ENCODE measurements at places on chromosomes 7 and 10.
A peak's percentile ranks its signal among the peaks of the same experiment; 100 is the strongest.

DNA sequence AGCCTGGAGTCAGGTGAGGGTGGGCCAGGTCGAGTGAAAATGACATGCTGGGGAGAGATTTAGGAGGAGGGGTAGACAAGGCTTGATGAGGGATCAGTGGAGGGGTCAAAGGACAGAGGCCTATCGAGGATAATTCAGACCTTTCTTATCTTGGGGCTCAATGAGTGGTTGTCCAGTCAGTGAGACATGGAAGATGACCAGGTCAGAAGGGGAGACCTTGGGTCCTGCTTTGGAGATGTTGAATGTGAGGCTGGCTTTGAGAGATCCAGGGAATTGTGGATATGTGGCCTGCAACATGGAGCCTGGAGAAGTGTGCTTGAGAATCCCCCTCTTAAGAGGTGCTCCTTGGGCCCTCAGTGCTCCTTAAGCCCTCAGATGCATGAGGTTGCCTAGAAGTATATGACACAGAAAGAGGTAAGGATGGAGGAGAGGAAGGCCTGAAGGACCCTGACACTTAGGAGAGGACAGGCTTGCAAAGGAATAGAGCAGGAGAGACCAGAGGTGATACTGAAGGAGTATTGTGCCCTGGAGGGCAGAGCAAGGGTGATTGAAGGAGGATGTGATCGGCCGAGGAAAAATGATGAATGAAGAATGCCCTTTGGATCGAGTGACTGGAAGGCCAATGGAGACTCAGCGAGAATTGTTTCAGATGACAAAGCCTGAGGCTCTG is 129.8 kb upstream of the GPR26 start:
- DNase-seq = no peak

DNA sequence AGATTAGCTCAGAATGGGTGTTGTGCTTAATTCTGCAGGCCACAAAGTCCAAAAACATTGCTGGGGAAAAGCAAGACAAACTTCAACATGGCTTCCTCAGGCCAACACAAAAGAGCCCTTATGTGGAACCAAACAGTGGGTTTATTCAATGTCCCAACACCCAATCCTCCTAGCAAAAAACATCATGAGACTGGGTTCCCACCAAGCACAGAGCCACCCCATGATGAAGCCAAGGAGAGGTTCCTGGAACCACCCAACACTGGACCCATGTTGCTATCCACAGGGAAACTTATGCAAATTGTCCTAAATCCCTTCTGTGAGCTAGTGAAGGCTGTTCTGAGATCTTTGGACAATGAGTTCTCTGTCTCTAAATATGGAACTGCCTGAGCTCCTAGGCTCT is 24.0 kb downstream of the SLC25A13 start:
- no peak for DNase-seq

GRCh38 chr10:115674496-115674895 is 581.3 kb downstream of the ATRNL1 start:
- peak; percentile 29 for DNase-seq

DNA sequence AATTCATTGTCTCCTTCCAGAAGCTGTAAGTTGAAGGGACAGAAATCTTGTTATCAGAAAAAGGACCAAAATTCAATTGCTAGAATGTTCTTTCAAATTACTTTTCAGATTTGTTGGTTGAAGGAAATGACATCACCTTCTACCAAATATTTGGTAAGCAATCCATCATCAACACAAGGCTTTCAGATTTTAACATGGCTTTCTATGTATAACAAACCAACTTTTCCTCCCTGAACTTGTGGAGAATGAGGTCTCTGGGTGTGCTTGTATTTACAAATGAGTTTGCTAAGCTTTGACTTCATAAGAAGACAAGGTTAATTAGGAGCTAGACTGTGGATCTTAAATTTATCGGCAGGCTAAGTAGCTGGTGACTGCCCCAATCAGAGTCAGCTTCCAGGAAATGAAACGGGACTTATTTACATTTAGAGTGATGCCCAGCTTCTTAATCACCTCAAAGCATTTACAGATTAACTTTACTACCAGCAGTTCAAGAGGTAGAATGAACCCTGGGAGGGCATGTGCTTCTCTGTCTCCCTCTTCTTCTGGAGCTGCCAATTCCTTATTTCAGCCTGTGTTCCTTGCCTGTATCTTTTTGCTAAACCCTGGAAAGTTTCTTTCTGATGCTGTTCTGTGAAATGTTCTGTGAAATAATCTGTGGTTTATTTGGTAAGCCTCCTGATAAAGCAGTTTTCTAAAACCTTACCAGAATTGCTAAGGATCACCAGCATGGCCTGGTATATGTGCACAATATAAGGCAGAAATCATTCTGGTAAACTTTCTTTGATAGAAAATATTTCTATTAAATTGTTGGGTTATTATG is 248.8 kb upstream of the FZD8 start:
- no peak for DNase-seq

DNA sequence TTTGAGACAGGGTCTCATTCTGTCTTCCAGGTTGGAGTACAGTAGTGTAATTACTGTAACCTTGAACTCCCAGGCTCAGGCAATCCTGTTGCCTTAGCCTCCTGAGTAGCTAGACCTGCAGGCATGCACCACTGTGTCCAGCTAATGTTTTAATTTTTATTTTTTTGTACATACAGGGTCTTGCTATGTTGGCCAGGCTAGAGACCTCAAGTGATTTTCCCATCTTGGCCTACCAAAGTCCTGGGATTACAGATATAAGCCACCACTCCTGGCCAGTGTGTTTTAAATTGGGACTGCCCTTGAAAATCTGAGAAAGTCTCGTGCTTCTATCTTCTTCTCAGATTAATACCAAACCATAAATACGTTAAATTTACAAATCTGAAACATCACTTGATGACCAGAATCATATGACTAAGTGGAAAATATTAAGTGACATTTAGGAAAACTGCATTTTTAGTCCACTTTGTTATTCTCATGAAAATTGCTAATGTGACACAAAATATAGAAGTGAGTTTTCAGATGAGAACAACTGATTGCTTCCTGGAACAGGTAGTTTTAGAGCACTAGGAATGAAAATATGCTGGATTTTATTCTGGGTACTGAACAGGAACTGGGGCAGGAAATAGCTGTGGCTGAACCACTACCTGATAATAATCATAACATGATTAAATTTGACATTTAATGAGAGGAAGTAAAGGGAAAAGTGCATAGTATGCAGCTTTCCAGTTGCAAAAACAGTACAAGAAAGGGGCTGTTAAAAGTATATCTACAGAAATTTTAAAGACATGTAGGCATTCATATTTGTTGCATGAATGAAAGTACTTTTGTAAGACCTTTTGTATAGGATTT is 4.2 kb downstream of the PHTF2 start:
- no peak for DNase-seq
